ENCODE measurements at places on chromosomes 16 and 17. TPM values are rescaled to one million over a fixed set of nuclear protein-coding genes. Genes with fewer than 3 reads are reported as not detected.
A peak's percentile ranks its signal among the peaks of the same experiment; 100 is the strongest.

- peaks cover 49% of the 10 kb centered on the region for H3K4me1 ChIP-seq
- no peaks in the 10 kb centered on the region for H3K27me3 ChIP-seq
- peaks cover 36% of the 10 kb centered on the region for H3K36me3 ChIP-seq
- peak overlapping the region; percentile 97 for H3K27ac ChIP-seq
Measured at GRCh38 chr17:3665834-3666233, 2.5 kb downstream of the TAX1BP3 start.

- no peaks in the 10 kb centered on the region for H3K36me3 ChIP-seq
- no peak for DNase-seq
- H3K27ac ChIP-seq = peak overlapping the region; percentile 62
- H3K4me1 ChIP-seq = peaks cover 7% of the 10 kb centered on the region
- no peaks in the 10 kb centered on the region for H3K27me3 ChIP-seq
Measured at GRCh38 chr16:30996324-30996984, 11.4 kb downstream of the HSD3B7 start.

DNA sequence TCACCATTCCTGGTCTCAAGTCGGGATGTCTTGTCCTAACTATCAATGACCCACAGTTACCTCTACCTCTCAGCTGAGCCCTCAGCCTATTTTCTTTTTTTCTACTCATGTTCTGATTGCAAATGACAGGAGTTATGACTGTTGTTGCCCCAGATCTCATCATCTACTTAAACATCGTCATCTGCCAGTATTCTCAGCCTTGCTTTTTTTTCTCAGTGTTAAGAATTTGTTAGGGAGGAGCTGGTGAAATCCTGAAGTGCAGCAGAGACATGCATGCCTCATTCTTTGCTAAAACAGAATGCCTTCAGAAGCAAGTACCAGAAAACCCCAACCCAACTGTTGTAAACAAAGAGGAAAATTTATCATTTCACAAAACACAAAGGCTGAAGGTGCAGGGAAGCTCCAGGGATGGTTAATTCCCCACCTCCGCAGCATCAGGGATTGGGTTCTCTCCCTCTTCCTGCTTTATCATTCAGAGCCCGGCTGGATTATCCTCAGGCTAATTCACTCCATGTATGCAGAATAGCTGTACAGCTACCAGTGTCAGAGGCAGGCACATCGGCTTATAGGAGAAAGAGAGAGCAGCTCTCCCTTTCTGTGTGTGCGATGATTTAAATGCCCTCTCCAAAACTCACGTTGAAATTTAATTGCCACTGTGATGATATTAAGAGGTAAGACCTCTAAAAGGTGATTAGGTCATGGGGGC is 540.8 kb upstream of the HSBP1 start:
- no peak overlapping the region for H3K27ac ChIP-seq
- DNase-seq = no peak
- no peaks in the 10 kb centered on the region for H3K36me3 ChIP-seq
- no peaks in the 10 kb centered on the region for H3K4me1 ChIP-seq

CIBAR2 gene
- total RNA-seq = not detected

GPR142 gene
- total RNA-seq = not detected

DNA sequence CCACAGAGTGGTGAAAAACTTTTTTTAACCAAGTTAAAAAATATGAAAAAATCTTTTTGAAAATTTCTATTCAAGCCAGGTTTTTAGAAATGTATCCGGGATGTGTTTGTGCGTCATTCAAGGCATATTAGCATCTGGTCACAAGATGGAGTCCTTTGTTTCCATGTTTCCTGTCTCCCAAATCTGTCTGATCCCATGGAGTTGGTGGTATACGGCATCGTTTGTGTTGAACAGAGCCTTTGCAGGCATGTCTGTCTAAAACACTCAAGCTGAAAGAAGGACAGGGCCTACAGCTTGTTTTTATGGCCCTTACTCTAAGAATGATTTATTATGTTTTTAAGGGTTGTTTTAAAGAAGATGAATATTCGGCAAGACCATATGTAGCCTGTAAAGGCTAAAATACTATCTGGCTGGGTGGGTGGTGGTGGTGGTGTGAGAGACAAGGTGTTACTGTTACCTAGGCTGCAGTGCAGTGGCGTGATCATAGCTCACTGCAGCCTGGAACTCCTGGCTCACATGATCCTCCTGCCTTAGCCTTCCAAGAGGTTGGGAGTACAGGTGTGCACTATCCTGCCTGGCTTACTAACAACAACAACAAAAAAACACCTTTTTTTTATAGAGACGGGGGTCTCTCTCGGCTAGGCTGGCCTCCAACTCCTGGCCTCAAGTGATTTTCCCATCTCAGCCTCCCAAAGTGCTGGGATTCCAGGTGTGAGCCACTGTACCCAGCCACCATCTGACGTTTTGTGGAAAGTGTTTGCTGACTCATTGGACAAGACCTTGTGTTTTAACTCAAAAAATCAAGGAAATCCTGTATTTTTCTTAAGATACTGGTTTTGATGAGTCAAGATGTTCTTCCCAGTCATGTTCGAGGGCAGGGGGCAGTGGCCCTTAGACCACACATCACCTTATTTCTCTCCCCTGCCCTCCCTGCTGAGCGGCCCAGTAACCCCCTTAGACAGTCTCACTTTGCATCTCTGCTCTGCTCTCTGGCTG is 52.2 kb downstream of the NDE1 start:
- H3K4me3 ChIP-seq = no peak overlapping the region
- H3K36me3 ChIP-seq = peaks cover 63% of the 10 kb centered on the region
- no peak for DNase-seq
- H3K4me1 ChIP-seq = peaks cover 5% of the 10 kb centered on the region

DNA sequence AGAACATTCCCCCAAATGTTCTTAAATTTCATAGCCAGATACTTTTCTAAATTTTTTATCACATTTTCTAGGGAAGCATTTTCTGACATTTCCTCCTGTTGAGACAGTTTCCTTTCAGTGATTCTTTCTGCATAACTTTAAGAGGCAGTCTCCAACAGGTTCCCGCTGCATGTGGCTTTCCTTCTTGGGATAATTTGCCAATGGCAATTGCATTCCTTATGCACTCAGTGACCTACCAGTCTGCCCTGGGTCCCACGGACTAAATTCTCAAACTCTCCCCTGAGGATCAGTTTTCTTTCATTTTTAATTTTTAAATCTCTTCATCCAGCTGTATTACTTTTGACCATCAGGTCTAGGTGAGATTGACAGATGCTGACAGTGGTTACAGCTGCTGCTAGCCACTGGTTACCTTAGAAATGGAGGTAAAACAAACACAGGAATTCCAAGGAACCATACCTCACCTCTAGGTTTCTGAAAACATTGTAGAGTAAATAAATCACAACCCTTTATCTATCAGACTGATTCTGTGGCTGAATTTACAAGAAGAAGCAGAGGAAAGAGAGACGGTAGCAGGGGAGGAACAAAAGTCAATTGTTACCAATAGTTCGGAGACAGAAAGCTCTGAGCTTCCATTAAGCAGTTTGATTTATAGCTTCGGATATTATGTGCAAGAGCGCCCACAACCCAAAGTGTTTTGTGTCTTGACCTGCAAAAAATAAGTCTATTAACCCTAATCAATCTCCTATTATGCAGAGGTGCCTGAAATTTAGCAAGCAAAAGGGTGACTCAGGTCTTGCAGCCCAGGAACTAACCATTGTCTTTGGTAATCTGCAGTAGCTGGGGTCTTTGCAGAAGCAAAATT is 216.0 kb downstream of the PMP22 start:
- H3K4me3 ChIP-seq = no peak overlapping the region
- H3K27ac ChIP-seq = no peak overlapping the region
- no peaks in the 10 kb centered on the region for H3K27me3 ChIP-seq
- no peak for DNase-seq

DNA sequence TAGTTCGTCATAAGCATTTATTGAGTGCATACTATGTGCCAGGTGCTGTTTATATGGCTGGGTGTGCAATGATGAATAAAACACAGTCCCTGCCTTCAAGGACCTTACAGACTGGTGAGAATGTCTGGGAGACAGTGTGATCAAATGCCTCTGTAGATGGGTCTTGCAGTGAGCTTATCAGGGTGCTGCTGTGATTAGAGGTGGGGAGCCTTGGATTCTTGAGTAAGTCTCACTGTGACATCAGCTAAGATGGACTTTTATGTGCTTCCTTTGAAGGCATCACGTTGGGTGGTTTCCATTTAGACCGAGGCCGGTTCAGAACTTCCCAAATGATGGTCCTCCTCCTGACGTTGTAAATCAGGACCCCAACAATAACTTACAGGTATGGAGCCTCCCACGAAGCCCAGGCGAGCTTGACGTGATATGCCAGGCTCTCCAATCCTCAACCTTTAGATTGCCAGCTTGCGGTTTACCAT is 10.0 kb downstream of the HERPUD1 start:
- no peak overlapping the region for H3K27ac ChIP-seq
- H3K4me3 ChIP-seq = no peak overlapping the region
- no peaks in the 10 kb centered on the region for H3K4me1 ChIP-seq
- no peak for DNase-seq

DNA sequence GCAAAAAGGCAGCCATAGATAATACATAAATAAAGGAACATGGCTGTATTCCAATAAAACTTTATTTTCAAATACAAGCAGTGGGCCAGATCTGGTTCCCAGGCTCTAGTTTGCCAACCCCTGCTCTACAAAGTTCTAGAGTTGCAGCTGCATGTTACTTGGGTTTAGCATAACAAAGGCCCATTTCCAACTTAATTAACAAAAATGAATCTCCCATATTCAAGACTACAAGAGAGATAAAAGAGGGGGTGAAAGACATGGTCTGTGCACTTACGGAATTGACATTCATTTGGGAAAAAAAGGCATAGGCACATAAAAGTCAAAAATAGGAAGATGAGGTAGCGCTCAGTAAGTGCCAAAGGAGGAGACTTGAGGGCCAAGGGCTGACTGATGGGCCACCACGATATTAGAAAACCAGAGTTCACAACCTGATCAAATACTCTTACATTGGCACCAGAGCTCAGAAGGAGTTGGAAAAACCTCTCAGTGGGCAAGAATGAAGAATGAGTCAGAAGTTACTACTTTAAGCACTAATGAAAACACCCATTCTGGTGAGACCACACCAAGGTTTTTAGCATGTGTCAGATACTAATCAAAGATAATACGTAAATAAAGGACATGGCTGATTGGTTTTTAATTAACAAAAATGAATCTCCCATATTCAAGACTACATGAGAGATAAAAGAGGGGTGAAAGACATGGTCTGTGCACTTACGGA is 164.0 kb downstream of the VPS53 start:
- H3K4me1 ChIP-seq = peaks cover 11% of the 10 kb centered on the region
- peaks cover 12% of the 10 kb centered on the region for H3K36me3 ChIP-seq
- H3K4me3 ChIP-seq = no peak overlapping the region
- no peak for DNase-seq
- H3K27ac ChIP-seq = peak overlapping the region; percentile 68

- H3K4me1 ChIP-seq = no peaks in the 10 kb centered on the region
- H3K27me3 ChIP-seq = no peaks in the 10 kb centered on the region
- H3K27ac ChIP-seq = no peak overlapping the region
- no peak for DNase-seq
- H3K36me3 ChIP-seq = no peaks in the 10 kb centered on the region
Measured at GRCh38 chr17:68182011-68182306, 65.9 kb upstream of the AMZ2 start.

DNA sequence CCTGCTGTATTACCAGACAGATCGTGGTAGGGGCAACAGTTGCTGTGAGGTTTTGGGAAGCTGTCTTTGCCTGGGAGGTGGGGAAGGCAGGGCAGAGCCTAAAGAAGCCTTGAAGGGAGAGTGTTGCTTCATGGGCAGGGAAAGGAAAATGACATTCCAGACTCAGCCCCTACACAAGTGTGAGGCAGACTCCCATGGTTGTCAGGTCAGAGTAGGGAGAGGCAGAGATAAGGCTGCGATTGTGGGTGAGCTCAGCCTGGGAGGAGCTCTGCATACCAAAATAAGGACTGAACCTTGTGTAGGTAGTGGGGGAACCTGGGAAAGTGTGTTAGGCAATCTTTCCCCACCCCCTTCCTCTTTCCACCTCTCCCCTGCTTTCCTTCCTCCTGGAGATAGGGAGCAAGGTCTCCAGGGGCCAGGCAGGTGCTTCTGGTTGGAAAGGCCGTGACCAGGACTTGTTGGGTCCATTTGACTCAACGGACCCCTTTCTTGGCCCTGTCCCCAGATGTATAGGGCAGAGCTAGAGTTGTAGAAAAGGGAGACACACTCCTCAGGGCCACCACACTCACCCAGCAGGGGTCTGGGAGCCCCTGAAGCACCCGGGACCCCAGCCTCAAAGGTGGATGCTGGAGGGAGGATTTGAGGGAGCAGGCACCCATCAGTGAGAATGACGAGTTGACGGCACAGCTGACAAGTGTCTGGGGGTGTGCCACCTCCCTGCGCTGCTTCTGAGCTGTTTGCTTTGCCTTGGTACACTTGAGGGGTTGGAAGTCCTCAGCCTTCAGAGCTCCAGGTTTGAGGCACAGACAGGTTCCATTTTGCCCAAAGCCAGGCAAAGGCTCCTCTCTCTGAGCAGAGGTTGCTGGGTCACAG is 18.5 kb upstream of the TOB1 start:
- no peaks in the 10 kb centered on the region for H3K4me1 ChIP-seq
- no peak for DNase-seq
- H3K27ac ChIP-seq = no peak overlapping the region

MMP25 gene
- total RNA-seq = 4.2 TPM

DNA sequence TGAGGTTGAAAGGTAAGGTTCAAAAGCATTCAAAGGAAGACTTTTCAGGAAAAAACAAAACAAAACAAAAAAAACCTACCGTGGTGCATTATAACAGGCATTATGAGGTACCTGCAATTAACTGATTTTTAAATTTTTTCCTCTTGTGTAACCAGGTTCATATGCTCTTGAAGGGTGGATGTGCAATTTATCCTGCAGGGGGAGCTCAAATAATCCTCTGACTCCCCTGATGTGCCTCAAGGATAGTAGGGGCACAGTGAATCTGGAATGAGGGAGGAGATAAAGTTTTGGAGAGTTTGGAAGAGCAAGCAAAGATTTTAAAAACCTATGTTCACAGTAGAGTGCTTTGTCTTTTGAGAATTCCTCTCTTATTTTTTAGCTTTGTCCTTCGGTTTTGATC is 1349.4 kb downstream of the CDH8 start:
- H3K4me3 ChIP-seq = no peak overlapping the region
- H3K4me1 ChIP-seq = no peaks in the 10 kb centered on the region
- no peaks in the 10 kb centered on the region for H3K27me3 ChIP-seq
- H3K36me3 ChIP-seq = no peaks in the 10 kb centered on the region

- peak; percentile 59 for DNase-seq
- H3K27ac ChIP-seq = peak overlapping the region; percentile 92
- peak overlapping the region; percentile 16 for H3K4me3 ChIP-seq
- peaks cover 29% of the 10 kb centered on the region for H3K4me1 ChIP-seq
Measured at GRCh38 chr16:56611281-56611833, 3.0 kb downstream of the MT2A start.

RND2 gene
- total RNA-seq = 0.81 TPM

- no peaks in the 10 kb centered on the region for H3K27me3 ChIP-seq
- no peak for DNase-seq
- H3K27ac ChIP-seq = no peak overlapping the region
- H3K4me3 ChIP-seq = no peak overlapping the region
- no peaks in the 10 kb centered on the region for H3K36me3 ChIP-seq
Measured at GRCh38 chr16:60771138-60771537, 1265.1 kb downstream of the CDH8 start.

LITAFD gene
- not detected for total RNA-seq
